ENCODE measurements at places on chromosomes 4 and X.
A peak's percentile ranks its signal among the peaks of the same experiment; 100 is the strongest.

- no peak for DNase-seq
Measured at GRCh38 chrX:143429811-143430210, 87.5 kb downstream of the SPANXN3 start.

- DNase-seq: no peak
Measured at GRCh38 chr4:24794480-24794879, 893 bp upstream of the SOD3 start.

DNA sequence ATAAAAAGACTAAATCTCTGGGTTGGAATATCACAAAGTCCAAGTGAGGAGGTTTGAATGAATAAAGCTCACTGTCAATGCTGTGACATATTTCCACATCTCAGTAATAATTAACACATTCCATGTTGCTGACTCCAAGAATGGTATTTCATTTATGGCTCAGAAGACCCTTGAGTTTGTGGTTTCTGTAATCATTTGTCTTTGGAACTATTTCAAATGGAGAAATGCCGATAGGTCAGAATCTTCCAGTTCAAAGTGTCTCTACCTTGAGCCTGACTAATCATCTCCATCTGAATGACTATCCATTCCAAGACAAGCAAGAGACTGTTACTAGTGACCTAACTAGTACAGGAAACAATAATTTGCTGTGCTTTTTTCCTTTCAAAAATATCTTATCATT, 24.2 kb upstream of the SLC2A9 start:
- DNase-seq: no peak

- peak; percentile 85 for DNase-seq
Measured at GRCh38 chrX:48911412-48912182, at the start of gene SLC35A2. Gene SLC35A2, minus strand, starts transcription at chrX:48911646. Its CDS starts 10 bp downstream, at chrX:48911636.

DNA sequence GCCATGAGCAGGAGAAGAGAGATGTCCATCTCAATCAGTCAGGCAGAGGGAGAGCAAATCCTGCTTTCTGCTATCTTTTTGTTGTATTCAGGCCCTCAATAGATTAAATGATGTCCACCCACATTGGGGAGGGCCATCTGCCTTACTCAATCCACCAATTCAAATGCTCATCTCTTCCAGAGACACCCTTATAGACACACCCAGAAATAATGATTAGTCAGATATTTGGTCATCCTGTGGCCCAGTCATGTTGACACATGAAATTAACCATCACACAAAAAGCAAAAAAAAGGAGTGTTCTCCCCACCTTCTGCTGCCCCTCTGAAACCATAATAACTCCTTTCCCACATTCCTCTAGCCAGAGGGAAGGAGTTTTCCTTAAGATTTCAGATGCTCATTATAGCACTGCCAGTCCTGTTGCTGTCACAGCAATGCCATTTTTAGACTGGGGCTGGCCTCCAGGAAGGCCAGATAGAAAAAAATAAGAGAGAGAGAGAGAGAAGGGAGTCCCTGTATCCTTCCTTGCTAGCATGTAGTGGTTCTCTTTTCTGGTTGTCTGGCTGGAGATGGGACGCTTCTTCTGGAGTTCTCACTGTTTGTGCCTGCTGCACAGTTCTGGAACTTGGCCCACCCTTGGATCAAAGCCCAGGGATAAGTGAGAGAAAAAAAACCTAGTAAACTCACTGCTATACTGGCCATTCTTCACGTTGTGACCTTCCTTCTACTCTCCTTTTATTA, 177.7 kb downstream of the RBM46 start:
- DNase-seq: no peak

DNA sequence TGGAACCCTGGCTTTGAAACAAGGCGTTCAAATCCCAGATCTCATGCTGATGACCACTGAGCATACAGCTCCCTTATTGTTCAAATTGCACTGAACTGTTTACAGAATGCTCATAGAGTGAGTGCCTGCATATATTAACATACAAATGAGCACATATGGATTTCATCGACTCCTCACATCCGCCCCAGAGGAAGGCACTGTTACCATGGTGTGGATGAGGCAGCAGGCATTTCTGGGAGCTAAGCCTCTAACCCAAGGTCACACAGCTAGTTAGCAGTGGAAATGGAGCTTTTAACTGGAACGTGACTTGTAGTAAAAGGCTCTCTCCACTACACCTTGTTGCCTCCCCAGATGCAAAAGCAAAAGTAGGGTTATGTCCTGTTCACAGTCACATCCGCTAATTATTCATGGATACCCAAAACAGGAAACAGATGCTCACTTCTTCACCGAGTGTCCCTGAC, 289.7 kb downstream of the STK32B start:
- no peak for DNase-seq

DNA sequence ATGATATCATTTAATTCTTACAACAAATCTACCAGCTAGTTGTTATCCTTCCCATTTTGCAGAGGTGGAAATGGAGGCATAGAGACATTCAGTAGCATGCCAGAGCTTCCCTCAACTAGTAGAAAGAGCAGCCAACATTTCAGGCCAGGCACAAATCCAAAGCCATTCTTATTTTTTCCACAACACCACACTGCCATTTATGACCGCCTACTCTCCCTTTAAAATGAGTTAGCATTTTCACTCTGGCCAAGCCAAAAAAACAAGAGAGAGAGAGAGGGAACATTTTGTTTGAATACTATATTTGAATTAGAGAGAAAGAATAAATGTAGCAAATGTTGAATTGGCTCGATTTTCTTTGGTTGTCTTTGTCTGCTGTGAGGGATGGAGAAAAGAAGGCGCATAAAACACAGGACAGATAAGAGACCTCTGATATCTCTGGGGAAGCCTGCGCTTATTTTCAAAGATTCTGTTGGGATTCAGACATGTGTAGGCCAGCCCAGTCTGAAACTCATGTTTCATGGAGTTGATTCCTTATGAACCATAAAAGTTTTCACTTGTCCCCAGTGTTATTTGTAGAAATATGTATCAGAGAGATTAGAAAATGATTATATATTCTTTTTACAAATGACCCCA, 265.7 kb downstream of the RAB28 start:
- no peak for DNase-seq

DNA sequence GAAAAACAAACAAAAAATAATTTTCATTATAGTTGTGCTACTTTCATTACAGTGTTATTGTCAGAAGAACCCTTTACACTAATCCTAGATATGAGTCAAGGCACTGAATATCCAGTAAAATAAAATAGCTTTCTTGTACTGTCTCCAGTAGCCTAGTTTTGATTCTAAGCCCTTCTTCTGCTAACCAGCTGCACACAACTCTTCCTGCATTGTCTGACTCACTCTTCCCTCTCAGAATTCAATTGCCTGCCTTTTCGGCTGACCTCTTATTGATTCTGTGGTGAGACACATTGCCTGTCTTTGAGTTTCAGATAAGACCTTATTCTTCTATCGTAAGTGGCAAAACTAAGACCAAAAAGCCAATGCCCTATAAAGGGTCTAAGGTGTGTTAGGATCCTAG, 26.7 kb upstream of the PCDH18 start:
- DNase-seq: no peak

GRCh38 chr4:184439856-184440594, 34.3 kb downstream of the IRF2 start:
- DNase-seq: no peak

GRCh38 chr4:159764343-159764952, 661.6 kb downstream of the RAPGEF2 start:
- DNase-seq: peak; percentile 13

DNA sequence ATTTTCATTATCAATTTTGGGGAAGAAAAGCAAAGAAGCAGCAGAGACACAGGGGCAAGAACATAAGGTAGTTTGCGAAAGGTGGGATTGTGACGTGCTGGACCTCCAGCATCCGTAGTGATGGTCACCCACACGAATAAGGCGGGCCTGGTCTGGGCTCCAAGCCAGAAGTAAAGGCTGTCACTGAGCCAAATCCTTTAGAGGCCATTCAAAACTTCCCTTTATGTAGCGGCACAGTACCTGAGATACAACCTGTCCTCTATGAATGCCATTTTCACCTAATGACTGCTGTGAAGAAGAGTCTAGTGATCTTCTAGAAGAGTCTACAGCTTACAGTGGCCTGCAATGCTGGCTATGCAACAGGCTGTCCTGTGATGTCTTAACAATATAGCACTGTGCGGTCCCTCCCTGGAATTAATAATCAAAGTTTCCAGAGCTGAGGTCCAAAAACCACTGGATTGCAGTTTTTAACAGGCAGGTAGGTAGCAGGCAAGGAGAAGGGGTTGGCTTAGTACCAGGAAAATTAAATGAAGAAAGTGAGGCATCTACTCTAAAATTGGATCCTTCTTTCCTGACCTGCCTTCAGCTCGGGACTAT, 56.2 kb downstream of the TRIML1 start:
- DNase-seq: no peak

- no peak for DNase-seq
Measured at GRCh38 chr4:25068386-25068785, 37.6 kb upstream of the LGI2 start.
